ENCODE measurements at places on chromosomes 1 and 21.

GRCh38 chr1:165854101-165854845, 26.9 kb downstream of the UCK2 start:
- DNase-seq: no peak

GRCh38 chr1:41615981-41616380, 131.5 kb upstream of the EDN2 start:
- DNase-seq: no peak

DNA sequence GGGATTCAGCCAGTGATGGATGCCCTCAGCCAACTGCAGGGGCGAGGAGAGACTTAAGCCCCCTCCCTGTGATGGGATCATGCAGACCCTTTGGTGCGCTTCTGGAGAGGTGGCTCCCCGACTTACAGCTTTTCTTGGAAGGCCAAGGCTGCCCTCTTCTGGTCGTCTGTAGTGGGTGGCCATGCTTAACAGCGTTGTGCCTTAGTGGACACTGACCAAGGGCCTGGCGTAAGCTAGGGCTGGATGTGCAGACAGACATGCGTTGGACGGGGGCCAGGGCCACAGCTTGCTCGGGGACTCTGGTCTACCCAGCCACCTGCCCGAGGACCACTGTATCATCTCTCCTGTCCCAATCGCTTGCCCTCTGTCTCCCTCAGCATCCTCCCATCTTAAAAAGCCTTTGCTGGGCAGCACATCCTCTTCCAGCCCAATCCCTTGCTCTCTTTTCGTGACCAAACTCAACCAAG, 5.5 kb downstream of the AZIN2 start:
- DNase-seq: no peak

GRCh38 chr1:36115200-36115669, 9.8 kb downstream of the COL8A2 start:
- DNase-seq: no peak

- DNase-seq: no peak
These were observed 51.9 kb downstream of the IER5 start for GRCh38 chr1:181140398-181140797.

GRCh38 chr1:228343191-228343661, 63.4 kb downstream of the TRIM11 start:
- no peak for DNase-seq

DNA sequence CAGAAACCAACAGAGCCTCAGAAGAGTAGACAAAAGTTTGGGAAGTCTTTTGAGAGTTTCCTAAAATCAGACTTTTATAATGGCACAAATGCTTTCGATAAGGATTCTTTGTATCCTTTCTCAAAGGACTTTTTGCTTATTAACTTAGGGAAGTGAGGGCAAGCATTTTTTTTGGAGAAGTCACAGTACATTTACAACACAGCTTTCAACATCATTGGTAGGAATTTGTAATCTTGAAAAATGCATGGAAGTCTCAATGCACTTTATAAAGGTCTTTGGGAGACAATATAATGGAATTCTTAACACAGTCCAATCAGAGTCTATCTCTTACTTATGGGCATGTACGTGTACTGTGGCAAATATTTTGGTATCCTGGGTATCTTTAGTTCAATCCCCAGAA, 325.8 kb upstream of the NR5A2 start:
- no peak for DNase-seq

DNA sequence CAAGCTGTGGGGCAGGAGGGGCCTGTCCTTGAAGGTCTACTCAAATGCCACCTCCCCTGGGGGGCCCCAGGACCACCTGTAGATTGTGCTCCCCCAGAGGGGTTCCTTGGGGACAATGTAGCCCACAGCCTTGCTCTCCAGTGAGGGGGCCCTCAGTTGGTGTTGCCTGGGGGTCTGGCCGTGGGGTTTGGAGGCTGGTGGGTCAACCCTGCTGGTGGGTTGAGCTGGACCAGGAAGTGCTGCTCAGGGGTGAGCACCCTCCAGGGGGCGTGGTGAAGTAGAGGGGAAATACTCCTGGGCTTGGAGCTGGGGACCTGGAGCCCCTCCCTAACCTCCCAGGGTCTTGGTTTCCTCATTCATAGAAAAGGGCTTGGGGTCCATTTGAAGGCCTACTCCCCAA, 143.6 kb upstream of the WNT4 start:
- no peak for DNase-seq
